ENCODE measurements at places on chromosomes 2 and 18.

GRCh38 chr2:157468931-157469708 is 25.2 kb upstream of the CYTIP start:
- peak; percentile 77 for DNase-seq

DNA sequence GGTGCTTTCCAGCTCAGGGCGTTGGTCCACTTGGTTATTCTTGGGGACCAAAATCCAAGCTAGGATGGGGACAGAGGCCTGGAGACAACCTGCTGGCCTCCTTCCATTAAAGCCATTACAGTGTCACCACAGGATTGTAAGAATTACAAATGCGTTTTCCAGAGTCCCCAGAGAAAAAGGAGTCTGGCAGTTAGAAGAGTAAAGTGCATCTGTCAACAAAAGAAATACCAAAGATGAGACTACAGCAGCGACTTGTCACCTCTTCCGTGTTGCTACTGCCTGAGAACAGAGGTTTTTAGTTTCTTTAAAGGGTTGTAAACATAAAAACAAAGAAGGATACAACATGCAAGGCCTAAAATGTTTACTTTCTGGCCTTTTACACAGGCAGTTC is 235.7 kb downstream of the AGAP1 start:
- DNase-seq, result no peak

- no peak for DNase-seq
Observed at GRCh38 chr2:23924589-23925359, 2.1 kb downstream of the ATAD2B start.

DNA sequence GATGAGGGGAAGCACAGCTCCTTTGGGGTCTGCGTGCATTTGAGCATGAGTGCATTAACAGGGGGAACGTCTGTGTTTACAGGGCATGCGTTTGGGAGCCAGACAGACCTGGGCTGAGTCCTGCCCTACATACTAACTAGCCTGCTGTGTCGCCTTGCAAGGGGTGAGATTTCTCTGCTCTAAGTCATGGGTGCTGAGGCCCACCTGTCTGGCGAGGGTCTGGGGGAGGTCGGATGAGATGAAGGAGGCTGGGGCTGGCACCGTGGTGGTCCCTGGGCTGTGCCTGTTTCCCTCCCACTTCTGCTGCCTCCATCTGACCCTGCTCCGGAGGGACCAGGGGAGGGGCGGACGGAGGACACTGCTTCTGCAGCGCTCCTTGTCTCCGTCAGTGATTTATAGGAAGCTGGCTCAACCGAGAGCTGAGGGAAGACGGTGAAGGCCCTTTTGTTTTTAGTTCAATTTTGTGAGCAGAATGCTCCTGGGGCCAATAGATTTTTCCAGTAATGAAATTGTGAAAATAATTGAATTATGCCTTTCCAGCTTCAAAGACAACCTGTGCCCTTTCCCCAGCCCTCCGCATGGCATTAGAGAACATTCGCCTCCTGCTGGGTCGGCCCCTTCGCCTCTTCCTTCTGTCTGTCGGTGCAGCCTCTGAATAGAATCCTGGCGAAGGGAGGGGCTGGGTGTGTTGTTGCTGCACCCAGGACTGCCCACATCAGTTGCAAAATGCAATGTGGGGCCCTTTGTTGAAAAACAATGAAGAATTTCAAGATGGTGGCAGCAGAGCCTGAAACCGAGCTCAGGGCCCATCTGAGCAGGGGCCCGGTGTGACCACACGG is 49.7 kb downstream of the RRM2 start:
- no peak for DNase-seq

DNA sequence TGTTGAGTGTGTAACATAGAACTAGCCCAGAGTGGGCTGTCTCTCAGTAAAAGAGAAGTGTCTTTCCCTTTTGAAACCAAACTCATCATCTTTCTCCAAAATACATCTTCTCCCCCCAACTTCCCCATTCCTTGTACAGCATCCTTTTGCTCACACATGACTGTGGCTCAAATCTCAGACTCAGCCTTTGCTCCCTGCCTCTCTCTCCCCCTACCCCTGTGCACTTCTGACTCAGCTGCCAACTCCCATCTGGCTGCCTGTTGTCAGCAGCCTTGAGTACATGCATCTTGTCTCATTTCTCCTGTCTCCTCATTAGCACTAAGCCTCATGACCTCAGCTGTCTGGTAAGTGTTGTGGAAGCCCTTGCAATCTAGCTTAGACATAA is 18.1 kb upstream of the MGAT4A start:
- no peak for DNase-seq

DNA sequence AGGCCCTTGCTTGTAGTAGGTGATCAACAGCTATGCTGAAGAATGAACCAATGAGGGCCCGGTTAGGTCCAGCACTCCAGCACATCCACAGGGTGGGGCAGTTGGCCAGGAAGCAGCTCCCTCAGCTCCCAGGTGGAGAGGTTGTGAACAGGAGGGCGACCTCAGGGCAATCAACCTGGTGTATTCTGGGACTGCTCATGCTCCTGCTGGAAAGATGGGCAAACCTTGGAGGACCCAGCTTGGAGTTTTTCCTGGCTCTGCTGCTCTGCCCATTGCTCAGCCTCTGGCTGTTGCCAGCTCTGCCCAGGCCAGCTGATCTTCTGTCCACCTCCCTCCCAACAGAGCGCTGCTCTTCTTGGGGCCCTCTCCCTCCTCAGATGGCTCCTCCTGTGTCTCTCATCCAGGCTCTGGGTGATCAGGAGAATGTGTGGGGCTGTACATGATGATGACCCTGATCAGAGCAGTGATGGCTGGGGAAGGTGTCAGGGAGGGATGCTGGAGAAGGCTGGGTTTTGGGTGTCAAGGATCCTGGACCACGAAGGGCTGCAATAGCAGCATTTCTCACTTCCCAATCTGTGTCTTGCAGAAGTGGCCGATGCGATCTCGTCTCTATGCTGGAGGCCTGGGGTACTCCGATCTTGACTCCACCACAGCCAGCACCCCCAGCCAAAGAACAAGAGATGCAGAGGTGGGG is 3.4 kb downstream of the TCF23 start:
- no peak for DNase-seq

DNA sequence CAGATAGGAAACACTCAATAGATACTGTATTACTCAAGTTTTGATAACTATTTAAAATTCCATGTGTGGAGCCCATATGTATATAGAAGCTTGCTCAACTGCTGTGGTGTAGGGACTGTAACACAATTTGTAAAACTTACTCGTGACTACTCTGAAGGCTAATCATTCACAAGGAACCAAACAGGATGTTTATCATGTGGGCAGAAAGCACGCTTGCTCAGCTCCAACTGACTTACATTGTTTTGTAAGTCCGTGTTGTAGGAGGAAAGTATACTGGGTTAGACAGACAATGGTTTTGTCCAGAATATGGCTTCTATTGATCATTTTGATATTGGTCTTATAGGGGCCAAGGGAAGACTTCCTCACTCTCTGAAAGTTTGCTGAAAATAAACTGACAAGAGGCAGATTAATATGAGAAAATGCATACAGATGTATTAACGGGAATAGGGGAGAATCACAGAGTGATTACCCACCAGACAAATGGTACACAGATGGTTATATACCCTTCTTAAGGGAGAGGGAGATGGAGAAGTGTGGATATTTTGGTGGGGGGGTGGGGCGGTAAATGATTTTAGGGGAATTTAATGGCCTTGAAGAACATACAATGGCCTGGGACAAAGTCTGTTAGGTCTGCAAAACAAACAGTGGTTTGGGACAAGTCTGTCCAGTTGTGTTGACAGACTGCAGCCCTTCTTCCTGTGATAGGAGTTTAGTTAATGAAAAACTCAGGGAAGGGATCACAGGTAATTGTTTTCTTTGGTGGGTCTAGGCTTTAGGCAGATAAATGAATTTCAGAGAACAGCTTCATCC is 259.3 kb upstream of the SP5 start:
- no peak for DNase-seq

GRCh38 chr2:44981714-44982108 is 27.5 kb downstream of the SIX2 start:
- DNase-seq, result peak; percentile 59

- DNase-seq, result no peak
Observed at GRCh38 chr2:2021995-2022394, 277.7 kb upstream of the PXDN start.

DNA sequence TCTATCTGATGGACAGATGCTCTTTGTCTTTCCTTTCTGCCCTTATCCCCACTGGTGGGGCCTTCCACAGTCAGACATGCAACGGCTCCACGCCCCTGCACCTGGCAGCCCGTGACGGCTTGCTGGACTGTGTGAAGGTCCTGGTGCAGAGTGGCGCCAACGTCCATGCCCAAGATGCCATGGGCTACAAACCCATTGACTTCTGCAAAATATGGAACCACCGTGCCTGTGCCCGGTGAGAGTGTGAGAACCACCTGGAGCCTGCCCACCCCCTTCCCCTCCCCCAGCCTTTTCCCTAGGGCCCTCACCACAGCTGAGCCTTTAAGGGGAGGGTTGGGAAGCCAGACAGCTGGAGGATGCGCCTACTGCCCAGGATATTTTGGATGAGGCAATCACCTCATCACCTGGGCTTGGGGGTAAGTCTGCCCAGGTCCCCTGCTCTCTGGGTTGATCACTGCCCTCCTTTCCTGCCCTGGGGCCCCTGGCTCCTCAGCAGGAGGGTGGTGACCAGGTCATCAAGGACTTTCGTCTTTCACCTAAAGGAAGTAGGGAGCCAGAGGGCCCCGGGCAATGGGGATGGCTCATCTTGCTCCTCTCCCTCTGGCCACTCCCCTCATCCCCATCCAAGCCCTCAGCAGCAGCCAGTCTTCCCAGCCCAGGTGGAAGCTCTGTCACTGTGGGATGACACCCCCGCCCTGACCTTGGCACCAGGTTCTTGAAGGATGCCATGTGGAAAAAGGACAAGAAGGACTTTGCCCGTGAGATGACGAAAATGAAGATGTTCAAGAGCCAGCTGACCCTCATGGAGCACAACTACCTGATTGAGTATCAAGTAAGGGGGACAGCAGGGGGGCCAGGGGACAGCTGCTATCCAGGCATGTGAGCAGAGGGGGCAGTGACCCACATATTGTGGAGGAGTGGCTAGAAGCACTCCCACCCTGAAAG is 3.7 kb downstream of the ANKRD53 start:
- DNase-seq, result no peak

DNA sequence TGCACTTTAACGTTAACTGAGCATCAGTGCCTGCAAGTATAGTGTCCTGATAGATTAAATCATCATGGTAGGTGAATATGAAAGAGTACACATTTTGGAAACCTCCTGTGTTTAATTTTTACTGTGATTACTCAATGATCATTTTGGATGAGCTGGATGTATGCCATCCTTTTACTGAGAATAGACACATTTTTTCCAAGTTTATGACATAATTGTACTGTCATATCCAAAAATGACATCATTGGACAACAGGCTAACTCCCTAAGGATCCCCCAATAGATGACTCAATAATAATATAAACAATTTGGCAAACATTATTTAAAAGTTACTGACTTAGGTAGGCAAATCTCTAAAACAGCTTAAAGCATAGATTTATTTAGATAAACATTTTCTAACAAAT is 410.8 kb upstream of the REG3G start:
- no peak for DNase-seq

GRCh38 chr18:28455971-28456370 is 279.0 kb upstream of the CDH2 start:
- DNase-seq, result no peak

- DNase-seq, result no peak
Observed at GRCh38 chr2:215637651-215638050, 201.8 kb upstream of the FN1 start.

GRCh38 chr2:236511266-236511665 is 58.4 kb upstream of the ACKR3 start:
- no peak for DNase-seq

GRCh38 chr18:48919547-48919946 is 31.2 kb downstream of the SMAD7 start:
- DNase-seq, result no peak

DNA sequence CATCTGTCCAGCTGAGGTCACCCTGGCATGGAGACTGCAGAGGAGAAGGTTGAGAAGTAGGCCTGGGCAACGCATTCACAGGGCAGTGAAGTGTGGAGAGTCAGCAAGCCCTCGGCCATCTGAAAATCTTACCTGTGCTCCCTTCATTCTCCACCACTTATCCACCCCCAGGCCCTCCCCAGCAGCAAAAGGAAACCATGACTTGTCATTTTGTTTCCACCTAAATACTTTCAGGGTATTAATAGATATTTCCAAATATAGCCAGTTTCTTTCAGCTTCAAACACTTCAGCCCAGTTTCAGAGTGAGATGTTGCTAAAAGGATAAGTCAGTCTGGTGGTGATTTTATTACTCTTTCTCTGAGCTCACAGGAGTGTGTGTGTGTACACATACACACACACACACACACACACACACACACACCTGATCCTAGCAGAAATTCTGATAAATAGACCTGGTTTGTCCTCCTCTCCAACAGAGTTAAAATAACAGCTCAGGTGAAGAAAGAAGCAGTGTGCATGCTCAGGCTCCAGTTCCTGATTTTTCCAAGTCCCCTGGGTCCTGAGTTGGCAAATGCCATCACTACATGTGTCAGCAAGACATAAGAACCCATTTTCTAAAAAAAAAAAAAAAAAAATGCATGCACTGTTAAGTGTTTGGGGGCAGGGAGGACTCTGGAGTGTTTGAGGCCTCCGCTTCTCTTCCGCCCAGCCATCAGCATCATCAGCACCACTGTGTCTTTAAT is 82.8 kb downstream of the LOXHD1 start:
- no peak for DNase-seq

- no peak for DNase-seq
Observed at GRCh38 chr2:137183206-137183898, 418.0 kb downstream of the THSD7B start.
